ENCODE measurements at places on chromosomes 7 and 10.

- DNase-seq = no peak
These were observed 244.2 kb upstream of the FOXK1 start for GRCh38 chr7:4437916-4438315.

- no peak for DNase-seq
These were observed 145.0 kb downstream of the ELFN1 start for GRCh38 chr7:1815051-1815481.

DNA sequence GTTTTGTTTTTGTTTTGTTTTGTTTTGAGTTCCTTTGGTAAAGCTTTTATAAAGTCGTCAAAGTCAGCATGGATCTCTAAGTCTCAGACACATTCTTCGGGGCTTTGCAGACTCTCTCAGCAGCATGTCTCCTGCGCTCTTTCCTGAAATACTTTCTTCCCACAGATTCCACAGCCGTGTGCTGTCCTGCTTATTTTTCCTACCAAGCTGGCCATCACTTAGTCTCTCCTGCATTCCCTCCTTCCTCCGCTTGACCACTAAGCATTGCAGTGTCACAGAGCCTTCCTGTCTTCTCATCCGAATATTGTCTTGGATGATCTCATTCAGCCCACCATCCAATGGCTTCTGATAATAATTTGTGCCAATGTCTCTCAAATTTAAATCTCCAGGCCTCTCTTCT lies 434.3 kb upstream of the C7orf33 start:
- DNase-seq = no peak

DNA sequence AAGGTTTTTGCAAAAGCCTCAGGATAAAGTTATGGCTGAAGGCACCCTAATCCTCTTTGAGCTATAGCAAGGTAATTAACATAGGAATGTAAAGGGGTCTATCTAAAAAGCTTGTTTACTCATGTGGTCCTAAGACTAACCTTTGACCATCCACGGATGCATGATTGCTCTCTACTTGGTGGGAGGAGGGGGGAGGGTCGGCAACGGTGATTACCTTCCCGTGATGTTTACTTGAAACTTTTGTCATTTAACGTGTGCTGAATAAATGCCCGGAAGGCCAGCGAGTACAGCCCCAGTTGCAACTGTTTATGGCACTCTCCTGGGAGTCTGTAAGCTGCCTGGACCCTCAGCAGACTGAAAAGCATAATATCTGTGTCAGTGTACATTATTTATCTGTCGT lies 78.9 kb upstream of the GPR22 start:
- no peak for DNase-seq

DNA sequence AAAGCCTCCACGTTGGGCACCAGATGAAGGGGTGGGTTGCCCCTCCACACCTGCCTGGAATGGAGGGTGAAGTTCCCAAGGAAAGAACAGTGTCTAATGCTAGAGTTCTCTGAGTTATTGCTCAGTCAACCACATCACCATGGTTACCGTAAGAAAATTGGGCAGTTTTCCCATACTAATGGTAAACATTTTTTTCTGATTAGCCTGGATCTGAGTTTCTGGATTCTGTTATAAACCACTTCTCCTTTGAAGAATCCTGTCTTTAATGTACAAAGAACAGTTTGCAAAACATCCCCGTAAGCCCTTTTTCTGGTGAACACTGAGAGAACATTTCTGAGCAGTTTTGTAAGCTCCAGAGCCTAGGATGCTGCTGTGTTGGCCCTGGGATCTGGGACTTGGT lies 45.5 kb downstream of the ABCC2 start:
- no peak for DNase-seq

DNA sequence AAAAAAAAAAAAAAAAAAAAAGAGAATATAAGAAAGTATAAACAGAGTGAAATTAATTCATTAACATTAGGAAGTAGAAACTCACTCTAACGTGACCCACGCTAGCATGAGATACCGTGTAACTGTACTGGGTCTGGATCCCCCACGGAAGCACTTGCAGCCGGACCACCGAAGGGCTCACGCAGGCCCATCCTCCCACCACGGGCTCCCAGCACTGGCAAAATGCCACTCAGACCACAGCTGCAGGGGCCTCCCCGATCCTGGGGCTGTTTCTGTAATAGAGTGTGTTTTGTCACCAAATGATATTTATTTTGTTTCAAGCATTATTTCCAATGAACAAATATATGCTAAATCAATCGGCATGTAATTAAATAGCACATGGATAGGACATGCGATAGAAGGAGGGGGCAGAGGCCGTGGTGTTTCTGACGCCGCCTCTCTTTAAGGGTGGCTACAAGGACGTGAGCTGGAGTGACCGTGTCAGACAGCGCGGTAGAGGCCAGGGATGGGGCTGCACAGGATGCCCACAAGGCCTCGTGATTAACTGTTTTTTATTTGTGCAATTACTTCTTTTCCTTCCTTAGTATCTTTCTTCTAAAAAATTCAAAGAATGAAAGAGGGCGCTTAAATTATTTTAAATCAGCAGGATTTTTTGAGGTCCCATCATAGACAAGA lies 568.5 kb downstream of the PTPRN2 start:
- no peak for DNase-seq

GRCh38 chr7:64888561-64888900 lies 14.5 kb upstream of the ZNF273 start:
- no peak for DNase-seq

- peak; percentile 35 for DNase-seq
These were observed 65.9 kb downstream of the CREB3L2 start for GRCh38 chr7:137935884-137936508.

- DNase-seq = no peak
These were observed 16.9 kb upstream of the REEP3 start for GRCh38 chr10:63504145-63504881.

- no peak for DNase-seq
These were observed 35.5 kb downstream of the ARL4A start for GRCh38 chr7:12722636-12723605.

GRCh38 chr7:46859963-46860475 lies 721.9 kb downstream of the TNS3 start:
- DNase-seq = no peak

DNA sequence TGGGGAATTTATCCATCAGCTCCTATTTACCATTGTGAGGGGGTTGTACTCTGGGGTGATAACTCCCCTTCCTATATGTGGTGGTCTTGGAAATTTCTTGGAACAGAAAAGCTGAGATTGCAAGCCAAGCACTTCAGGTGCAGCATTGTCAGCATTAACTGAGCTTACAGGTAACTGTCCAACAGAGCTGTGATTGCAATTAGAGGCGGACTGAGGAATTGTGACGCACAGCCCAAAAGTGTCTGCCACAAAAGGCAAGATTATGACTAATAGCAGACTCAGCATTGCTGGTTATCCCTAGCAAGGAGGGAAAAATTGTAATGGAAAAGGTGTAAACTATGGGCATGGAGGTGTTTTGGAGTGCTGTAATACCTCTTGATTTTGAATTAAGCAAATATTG lies 126.1 kb upstream of the AGR3 start:
- DNase-seq = no peak

DNA sequence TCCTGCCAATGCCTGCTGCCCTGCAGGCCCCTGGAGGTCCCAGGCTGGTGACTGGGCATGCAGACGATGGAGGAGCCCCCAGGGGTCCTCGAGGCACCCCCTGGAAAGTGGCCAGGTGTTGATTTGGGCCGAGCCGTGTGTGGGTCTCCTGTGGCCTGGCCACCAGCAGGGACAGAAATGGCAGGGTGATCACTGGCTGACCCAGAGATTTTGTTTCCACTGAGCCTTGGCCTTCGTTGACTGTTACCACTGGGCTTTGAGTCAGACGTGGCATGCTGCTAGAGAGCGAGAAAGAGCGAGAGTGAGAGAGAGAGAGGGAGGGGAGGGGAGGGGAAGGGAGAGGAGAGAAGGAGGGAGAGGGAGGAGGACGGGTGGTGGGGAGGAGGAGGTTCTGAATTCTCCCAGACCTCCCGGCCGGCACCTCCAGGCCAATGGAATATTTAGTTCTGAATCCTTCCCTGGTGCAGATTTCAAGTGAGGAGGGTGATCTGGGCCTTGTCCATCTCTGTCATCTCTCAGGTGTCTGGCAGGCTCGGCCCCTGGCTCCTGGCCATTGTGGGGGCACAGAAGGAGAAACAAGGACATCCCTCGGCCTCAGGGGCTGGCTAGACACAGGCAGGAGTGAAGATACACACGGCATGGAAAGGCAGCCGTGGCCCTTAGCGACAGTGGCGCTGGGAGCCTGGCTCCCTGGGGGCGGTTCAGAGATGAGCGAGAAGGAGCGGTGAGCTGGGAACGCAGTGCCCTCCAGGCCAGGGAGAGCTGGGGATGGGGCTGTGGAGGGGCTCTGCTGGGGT lies 58.2 kb downstream of the GLRX3 start:
- no peak for DNase-seq

- peak; percentile 75 for DNase-seq
These were observed 1.3 kb upstream of the ARID5B start for GRCh38 chr10:61899997-61900828.

- DNase-seq = no peak
These were observed 64.7 kb upstream of the AOAH start for GRCh38 chr7:36788825-36789470.

DNA sequence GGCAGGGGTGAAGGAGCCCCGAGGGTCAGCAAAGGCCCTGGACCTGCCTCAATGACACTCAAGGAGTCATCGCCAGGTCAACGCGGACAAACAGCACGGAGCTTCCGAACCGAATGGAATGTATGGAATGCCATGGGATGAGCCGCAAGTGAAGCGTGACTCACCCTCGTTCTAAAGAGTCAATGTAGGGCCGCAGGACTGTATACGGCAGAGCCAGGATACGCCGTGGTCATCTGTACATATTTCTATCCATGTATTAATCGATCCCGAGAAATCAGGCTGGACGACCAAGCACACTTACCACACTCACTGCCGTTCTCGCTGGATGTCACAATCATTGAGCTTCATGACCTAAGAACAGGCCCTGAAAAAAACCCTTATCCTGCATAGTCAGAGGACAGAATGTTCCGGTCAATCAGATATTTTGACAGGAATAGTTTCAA lies 4.3 kb downstream of the SNX8 start:
- no peak for DNase-seq

GRCh38 chr10:63698787-63699150 lies 177.6 kb downstream of the REEP3 start:
- DNase-seq = no peak

GRCh38 chr7:108367946-108368345 lies 88.3 kb downstream of the NRCAM start:
- no peak for DNase-seq

DNA sequence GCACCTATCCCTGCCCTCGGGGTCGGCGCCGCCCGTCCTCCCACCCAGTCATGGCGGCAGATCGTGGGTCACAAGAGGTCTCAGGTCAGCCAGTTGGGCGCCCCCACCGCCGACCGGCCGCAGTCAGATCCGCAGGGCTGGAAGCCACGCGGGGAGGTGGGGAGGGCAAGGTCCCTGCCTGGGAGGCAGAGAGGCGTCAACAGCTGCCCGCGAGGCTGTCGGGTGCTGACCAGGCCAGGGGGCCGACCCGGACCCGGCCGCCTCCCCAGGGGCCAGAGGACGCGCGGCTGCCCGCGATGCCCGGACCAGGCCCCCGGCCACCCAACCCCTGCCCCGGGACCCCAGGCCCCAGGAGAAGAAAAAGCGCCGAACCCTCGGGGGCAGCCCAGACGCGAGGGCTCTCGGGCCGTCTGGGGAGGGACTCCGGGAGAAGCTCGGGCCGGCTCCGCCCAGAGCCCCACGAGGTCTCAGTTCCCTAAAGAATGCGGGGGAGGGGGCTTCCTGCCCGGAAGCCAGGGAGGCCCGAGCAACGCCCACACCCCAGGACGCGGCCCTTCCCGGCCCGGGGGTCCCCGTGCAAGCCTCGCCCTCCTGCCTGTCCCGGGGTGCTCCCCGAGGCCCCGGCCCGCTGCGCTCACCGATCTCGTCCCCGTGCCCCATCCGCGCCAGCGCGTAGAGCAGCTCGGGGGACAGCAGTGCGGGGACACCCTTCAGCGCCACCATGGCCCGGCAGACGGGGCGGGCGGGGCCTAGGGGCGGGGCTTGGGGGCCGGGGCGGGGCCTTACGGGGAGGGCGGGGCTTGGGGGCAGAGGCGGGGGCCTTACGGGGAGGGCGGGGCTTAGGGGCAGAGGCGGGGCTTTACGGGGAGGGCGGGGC lies at the start of gene FUOM:
Gene FUOM (minus strand): TSS at position 735 of the 877 bp plus-strand sequence. CDS start 12 bp downstream, at position 723.
- DNase-seq = peak; percentile 79

DNA sequence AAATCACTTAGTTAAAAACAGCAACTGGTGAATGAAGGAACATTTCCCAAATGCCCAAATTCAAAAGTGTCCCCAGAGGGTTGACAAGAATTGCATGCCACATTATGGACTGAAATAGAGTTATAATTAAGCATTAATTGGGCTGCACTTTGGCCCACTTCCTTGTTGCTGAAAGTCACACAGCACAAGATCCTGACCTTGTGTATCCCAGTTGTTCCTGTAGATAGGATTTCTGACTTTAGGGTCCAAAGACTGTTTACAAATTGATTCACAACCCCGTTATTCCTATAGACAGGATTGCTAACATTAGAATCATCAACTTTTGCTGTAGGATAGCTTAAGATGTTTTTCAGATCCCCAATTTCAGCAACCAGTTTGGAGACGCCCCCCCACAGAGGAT lies 31.5 kb upstream of the NPFFR1 start:
- DNase-seq = no peak

- no peak for DNase-seq
These were observed 75.7 kb downstream of the LYZL2 start for GRCh38 chr10:30553626-30554439.

All from CD4-positive, alpha-beta T cell treated with Interferon gamma for 1 hour (primary cell).